ENCODE measurements at places on chromosomes 7 and 10.

- DNase-seq, result no peak
These were observed 148.3 kb upstream of the BMPER start for GRCh38 chr7:33757050-33757449.

GRCh38 chr7:151188252-151188542, 1.1 kb upstream of the ASB10 start:
- no peak for DNase-seq

DNA sequence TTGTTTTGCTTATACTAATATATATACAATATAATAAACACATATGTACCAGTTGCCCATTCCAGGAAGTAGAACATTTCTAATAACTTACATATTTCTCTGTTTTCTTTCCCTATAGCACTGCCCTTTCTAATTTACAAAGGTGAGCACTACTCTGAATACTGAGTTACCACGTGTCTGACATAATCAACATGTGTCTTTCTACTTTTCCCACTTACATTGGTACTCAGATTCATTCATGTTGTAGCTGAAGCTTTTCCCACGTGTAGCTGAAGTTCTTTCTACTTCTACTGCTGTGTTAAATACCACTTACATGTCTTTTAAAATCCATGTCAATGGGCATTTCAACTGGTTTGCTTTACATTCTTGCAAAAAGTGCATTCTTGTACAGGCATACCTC, 317.3 kb downstream of the DGKB start:
- DNase-seq, result no peak

DNA sequence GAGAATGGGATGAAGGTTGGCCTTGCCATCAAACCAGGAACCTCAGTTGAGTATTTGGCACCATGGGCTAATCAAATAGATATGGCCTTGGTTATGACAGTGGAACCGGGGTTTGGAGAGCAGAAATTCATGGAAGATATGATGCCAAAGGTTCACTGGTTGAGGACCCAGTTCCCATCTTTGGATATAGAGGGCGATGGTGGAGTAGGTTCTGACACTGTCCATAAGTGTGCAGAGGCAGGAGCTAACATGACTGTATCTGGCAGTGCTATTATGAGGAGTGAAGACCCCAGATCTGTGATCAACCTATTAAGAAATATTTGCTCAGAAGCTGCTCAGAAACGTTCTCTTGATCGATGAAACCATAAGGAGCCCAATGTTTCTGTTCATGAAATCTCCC, 637 bp downstream of the RPEL1 start:
- no peak for DNase-seq

DNA sequence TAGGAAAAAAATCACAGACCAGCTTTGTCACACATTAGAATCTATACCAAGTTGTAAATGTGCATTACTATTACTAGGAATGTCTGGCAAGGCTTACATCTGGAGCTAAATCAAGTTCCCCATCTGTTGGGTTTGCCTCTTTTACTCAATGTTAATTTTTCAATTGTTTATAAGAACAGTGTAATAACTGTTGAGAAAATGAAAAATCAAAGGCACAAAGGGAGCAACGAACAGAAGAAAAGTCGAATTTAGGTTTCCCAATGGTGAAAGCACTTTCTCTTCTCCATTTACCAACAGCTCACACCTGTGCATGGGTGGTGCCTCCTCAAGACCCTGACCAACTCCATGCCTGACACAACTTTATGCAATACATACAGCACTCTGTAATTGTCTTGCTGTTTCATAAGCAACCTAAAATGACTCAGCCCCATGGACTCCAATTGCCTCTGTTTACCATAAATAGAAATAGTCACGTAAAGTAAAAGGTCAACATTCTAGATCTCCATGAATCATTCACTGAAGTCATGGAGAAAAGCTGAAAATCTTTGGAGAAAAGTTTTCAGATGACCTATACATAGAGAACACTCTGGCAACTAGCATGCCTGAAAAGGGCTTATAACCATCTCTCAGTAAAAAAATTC, 95.5 kb upstream of the KCNIP2 start:
- no peak for DNase-seq

DNA sequence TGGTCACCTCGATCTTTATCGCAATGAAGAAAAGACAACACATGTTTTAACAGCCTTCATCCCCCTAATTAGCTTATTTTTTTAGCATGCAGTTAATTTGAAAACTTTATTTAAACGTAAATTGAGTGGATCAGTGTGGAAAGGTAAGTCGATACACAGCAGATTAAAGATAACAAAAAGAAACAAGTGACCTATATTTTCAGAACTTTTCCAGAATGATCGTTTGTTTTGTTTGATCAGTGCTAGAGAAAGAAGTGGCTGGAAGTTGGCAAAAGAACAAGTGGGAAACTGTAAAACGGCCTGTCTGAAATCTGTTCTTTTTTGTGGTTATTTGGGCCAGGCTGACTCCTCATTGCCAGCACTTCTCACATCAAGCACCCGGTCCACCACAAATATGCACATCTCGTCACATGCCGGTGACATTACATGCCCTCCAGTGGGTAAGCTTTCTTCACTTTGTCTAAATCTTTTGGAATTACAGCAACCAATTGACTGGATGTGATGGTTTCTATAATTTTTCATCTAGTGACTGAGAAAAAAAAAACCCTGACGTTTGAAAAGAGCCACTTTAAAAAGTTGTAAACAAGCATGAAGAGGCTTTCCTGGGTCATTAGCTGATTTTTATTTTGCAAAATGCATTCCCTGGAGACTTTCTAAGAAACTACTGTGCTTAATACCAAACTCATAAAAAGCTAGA, 33.2 kb downstream of the C7orf33 start:
- no peak for DNase-seq

DNA sequence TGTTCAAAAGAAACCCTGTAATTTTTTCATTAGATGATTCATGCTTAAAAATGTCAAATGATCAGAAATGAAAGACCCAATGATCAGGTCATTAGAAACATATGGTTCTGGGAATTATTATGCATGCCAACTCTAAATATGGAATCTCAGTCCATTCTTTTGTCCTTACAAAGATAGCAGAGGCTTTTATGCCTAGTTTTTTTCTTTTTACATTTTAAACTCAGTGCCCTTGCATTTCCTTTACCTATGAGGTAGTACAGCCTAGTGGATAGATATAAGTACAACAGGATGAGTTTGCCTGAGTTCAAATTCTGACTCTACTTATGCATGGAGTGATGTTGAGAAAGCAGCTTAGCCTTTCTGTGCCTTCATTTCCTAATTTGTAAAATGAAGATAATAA, 392.9 kb downstream of the SUGCT start:
- no peak for DNase-seq

- no peak for DNase-seq
These were observed 182.4 kb downstream of the MYOF start for GRCh38 chr10:93299606-93300287.

GRCh38 chr10:116720241-116720643, 22.1 kb downstream of the HSPA12A start:
- DNase-seq, result no peak

GRCh38 chr7:92674379-92674778, 84.2 kb upstream of the FAM133B start:
- DNase-seq, result peak; percentile 10

GRCh38 chr10:97736403-97736901, 476 bp upstream of the ZFYVE27 start:
- DNase-seq, result no peak

DNA sequence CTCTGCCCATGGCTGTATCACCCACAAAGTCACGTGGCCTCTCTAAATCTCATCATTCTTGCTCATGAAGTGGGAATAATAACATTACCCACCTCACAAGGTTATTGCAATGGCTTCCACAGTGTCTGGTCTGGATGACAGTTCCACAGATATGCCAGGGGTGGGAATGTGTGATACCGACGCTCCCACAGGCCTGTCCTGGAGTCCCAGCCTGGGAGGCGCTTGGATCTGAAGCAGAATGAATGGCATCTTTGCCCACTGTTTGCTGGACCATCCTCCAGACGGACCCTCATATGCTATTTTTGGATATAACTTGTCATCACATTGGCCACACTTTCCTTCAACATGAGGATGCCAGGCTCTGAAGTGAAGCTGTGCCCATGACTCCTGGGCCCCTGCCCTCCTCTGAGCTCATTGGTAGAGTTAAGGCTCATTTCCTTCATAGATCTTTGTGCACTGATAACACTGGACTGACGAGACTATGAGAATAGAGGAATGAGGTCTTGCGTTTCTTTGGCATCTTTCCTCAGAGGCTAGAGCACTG, 279.8 kb upstream of the ZNF32 start:
- no peak for DNase-seq

GRCh38 chr10:115974351-115974750, 298.7 kb downstream of the GFRA1 start:
- no peak for DNase-seq

DNA sequence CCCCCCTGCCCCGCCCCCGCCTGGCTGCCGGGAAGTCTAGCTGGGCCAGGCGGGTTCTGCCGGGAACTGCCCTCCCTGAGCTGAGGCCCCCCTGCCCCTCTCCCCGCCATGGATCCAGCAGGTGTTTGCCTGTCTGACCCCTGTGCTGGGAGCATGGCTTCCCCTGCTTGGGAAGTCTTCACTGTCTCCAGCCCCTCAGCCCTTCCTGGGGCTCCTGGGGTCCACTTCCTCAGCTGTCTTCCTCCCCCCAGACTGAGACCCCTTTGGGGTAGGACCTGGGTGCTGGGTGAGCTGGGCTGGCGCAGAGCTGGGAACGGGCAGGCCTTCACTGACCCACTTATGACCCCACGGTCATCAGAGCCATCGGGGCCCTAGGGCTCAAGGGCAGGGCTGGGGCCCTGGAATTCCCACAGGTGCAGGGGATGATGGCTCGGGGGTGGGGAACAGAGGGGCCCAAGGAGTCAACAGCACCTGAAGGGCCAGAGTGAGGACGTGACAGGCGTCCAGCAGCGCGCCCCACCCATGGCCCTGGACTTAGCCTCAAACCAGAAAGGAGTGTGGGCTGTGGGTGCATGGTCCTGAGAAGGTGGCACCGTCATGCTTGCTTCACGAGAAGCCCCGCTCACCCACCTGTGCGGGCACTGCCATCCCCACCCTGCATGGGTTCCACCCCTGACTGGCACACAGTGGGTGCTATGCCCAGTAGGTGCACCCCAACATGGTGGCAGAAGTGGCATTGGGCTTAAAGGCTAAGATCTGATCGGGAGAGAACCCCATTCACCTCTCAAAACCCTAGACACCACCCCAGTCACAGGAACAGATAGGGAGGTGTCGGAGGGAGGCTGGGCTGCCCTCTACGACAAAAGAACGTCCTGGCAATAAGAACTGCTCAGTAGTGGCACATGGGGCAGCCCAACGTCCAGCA, 16.2 kb upstream of the TNRC18 start:
- no peak for DNase-seq

DNA sequence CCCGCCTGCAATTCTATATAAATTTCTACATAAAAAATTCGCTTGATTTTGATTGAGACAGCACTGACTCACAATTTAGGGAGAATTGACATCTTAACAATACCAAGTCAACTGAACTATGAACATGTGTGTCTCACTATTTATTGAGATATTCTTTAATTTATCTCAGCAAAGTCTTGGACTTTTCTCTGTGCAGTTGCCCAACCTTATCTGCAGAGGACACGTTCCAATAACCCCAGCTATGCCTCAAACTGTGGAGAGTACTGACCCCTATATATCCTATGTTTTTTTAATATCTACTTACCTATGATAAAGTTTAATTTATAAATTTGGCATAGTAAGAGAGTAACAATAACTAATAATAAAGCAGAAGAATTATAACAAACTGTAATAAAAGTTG, 69.4 kb upstream of the PIP4K2A start:
- no peak for DNase-seq

DNA sequence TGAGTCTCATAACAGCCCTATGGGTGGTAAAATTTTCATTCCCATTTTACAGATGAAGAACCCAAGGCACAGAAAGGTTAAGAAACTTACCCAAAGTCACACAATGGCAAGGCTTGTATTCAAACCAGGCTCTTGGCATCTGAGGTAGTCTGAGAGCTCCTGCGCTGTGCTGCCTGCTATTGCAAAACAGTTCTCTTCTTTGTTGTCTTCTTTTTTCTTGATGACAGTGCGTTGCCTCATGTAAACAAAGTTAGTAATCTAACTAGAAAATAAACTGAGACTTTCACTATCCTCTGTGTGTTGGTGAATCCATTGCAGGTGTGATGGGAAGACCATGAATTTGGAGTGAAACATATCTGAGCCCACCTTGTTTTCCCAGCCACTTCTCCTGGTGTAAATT, 240.8 kb downstream of the PTEN start:
- no peak for DNase-seq

DNA sequence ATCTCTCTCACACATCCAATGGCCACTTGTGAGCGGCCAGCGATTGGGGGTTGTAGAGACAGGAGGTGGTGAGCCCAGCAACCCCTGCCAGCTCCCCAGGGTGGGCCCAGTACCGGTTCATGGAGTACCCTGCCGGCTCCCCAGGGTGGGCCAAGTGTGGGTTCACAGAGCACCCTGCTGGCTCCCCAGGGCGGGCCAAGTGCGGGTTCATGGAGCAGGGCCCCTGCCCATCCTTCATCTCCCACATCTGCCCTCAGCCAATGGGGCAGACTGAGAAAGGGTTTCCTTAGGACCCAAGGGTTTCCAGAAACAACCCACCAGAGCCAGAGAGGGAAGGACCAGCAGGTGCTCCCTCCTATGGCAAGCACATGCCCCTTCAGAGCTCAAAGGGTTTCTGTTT, 21.4 kb upstream of the SLIT1 start:
- DNase-seq, result no peak

DNA sequence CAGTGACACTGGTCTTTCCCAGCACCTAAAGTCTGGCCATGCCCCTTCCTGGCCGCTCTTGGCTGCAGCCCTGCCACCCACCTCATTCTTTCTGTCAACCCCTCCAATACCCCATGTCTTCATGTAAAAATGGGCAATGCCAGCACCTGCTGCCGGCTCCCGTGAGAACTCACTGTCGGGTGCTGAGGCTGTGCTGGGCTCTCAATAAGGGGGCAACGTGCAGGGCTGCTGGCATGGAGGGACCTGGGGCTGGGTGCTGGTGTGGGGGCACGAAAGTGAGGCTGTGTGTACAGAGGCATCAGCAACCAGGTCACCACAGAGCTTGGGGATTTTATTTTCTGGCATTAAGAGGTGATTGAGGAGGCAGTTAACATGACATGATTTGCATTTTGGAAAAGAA, 65.3 kb downstream of the ALOX5 start:
- no peak for DNase-seq

DNA sequence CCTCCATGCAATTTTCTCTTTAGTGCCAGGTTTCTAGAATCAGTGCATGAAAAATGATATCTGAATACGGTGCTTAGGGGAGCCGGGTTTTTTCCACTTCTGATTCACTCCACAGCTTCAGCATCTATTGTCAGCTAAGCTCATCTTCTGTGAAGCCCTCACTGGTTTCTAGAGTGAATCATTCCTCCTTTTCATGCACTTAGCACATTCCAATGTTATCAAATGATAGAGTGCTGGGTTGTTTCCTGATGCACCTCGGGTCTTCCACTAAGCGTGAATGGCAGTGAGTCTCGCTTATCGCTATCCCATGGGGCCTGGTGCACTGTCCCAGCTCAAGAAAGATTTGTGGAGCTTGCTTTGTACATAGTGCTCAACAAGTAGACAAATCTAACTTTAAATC, 170.9 kb upstream of the RHEB start:
- DNase-seq, result no peak

- no peak for DNase-seq
These were observed 233.3 kb downstream of the SLC25A13 start for GRCh38 chr7:96088579-96088978.
